Articular chondrocyte of knee joint (primary cell): ENCODE measurements at places on chromosomes 11 and 22. TPM values are rescaled to one million over a fixed set of nuclear protein-coding genes. Genes with fewer than 3 reads are reported as not detected.

Gene XNDC1N
- 6.1 and 6.8 TPM in 2 replicates for total RNA-seq

Gene SEPTIN5
- 20.6 and 30.6 TPM in 2 replicates for total RNA-seq

Gene TMA7B
- total RNA-seq = not detected in 2 replicates

Gene OR51B5
- 0.11 and 0.26 TPM in 2 replicates for total RNA-seq

Gene LDHAL6A
- not detected in 2 replicates for total RNA-seq

Gene LRP4
- total RNA-seq = 1.2 and 2.5 TPM in 2 replicates

Gene OTOG
- total RNA-seq = not detected in 2 replicates

Gene INPP5J
- total RNA-seq = 0.13 TPM in 1 of 2 replicates, not detected in the other

Gene CARD16
- 0.39 and 0.76 TPM in 2 replicates for total RNA-seq

Gene C11orf91
- not detected in 2 replicates for total RNA-seq

Gene KCNK4
- 0.11 TPM in 1 of 2 replicates, not detected in the other for total RNA-seq

Gene ADAMTS8
- total RNA-seq = under 0.01 TPM in 1 of 2 replicates, not detected in the other

Gene USH1C
- not detected in 2 replicates for total RNA-seq
